ENCODE measurements at places on chromosomes 2 and 18.

DNA sequence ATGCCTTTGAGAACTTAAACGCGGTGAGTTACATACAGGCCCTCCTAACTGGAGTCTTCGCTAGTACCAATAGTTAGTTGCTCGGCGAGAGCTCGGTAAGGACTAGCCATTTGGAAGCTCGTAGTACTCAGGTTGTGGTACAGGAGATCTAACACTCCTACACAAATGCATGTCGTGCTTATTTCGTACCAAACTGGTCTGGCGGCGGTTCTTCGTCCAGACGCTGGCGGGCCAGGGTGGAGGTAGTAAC is 346 bp upstream of the VRK2 start:
- DNase-seq: no peak

- DNase-seq: no peak
These were observed 144.4 kb downstream of the GFPT1 start for GRCh38 chr2:69242651-69243051.

DNA sequence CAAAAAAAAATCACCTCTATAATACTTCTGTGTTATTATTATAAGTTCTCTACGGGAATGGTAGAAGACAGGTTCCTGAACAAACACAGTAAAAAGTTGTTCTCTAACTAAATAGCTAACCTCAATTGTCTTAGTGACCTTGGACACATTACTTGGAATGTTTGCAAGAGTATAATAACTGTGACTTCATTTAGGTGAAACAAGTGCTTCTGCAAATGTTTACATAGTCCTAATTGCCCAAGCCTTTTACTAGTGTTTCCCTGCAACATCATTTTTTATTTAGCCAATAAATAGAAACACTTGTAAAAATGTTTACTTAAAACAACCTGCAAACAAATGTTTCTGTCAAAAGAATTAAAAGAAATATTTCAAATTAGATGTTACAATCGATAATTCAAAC is 9.9 kb downstream of the PLEKHM3 start:
- no peak for DNase-seq

- DNase-seq: no peak
These were observed 27.9 kb downstream of the ACSL3 start for GRCh38 chr2:222888716-222889115.

GRCh38 chr2:216974321-216975302 is 114.7 kb upstream of the TNP1 start:
- DNase-seq: no peak

DNA sequence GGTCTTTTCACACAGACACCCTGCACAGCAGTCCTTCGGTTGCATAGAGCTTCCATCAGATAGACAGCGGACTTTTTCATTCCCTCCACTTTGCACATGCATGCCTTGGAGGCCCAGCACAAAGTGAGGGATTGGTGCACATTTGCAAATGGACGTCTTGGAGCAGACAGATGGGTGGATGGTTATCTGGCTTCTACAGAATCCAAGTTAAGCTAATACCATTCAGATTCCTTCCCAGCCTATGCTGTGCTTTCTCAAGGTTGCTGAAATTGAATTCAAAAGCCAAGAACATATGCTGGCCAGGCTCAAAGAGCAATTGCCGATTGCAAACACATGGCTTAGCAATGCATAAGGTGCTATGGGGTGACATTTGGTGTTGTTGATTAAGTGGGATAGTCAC is 186.4 kb downstream of the VAPA start:
- no peak for DNase-seq

- DNase-seq: no peak
These were observed 235.3 kb downstream of the ANKRD36 start for GRCh38 chr2:97348265-97348664.
